ENCODE measurements at places on chromosomes 4 and X.

DNA sequence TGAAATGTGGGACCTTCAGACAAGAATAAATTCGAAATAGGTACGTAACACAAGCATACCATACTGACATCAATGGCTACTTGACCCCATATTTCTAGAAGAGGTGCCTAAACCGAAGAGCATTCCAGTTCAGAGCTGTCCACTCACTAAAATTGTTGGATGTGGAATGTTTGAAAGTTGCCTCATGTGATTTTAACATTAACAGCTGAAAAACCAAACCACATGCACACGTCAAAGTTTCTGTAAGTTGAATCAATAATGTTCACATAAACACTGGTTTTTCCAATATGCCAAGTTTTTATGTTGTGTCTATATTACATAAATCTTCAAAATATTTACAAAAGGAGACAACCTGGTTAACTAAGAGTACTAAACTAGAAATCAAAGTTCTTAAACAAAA lies 3.5 kb downstream of the UBE2D3 start:
- DNase-seq, result no peak

DNA sequence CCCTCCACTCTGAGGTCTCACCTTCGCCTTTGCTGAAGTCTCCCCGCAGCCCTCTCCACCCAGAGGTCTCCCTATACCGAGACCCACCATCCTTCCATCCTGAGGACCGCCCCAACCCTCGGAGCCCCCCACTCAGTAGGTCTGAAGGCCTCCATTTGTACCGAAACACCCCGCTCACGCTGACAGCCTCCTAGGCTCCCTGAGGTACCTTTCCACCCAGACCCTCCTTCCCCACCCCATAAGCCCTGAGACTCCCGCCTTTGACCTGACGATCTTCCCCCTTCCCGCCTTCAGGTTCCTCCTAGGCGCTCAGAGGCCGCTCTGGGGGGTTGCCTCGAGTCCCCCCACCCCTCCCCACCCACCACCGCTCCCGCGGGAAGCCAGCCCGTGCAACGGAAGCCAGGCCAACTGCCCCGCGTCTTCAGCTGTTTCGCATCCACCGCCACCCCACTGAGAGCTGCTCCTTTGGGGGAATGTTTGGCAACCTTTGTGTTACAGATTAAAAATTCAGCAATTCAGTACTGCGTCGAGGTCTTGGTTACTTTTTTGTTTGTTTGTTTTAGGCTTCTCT lies 5.0 kb downstream of the SOD3 start:
- DNase-seq, result no peak

- DNase-seq, result no peak
Observed at GRCh38 chrX:12548746-12549145, 242.5 kb upstream of the PRPS2 start.

DNA sequence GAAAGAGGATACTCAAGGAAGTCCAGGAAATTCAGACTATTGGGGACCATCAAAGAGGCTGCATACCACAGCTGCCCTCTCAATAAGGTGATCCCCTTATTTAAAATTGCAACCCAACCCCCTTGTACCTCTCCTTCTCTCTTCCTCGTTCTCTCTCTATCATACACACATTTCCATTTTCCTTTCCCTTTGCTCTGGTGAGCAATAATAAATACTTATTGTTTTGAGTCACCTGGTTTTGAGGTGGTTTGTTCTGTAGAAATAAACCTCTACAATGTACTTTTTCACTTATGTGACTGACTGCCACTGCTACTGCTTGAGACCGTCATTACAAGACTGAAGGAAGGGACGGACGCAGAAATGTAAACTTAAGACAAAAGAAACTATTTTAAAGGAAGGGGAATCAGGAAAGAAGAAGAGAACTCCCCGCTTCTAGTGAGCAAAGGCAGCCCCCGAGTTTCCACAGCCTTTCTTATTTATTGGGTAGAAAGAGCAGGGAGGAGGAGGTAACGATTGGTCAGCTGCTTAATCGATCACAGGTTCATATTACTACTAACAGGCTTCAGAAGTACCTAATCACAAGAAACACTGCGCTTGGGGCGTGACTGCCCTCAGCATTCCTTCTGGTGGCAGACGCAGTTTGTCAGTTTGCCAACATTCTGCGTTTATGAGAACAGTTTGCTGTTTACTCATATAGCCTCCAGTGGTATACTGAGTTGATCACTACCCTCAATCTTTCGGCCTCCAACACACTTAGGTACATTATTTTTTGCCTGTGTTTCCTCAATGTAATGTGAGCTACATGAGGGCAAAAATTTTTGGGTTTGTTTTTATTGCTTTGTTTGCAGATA lies 16.9 kb upstream of the TMEM165 start:
- DNase-seq, result no peak

- DNase-seq, result peak; percentile 41
Observed at GRCh38 chr4:84582988-84583875, at the start of gene CDS1. Gene CDS1, plus strand, starts transcription at chr4:84583127. Its CDS starts 275 bp downstream, at chr4:84583402.

DNA sequence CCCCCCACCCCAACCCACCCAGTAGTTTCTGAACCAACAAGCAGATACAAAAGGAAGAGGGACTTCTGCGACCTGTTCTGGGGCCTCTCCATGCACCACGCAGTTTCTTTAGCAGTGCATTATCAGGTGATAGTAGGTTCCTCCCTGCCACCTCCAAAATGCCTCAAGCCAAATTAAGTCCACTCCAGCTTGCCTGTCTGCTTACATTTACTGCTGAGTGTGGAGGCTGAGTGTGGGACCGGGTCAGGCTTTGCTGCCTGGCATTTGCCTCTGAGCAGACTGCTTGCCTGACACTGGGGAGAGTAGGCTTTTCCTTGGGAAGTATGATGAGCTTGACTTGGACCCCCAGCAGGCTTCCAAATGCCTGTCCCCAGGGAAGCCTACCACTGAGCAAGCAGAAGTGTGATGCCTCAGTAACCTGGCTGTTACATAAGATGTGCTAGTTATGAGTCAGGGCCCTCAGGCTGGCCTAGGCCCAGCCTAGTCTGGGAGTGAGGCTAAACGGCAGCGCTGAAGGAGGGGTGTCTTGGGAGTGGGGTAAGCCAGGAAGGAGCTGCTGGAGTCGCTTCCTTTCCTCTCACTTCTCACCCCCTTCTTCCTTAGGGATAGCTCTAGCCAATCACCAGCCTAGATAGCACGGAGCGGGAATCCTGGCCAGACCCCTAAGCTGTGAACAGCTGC lies 9.0 kb downstream of the TSC22D3 start:
- DNase-seq, result no peak

DNA sequence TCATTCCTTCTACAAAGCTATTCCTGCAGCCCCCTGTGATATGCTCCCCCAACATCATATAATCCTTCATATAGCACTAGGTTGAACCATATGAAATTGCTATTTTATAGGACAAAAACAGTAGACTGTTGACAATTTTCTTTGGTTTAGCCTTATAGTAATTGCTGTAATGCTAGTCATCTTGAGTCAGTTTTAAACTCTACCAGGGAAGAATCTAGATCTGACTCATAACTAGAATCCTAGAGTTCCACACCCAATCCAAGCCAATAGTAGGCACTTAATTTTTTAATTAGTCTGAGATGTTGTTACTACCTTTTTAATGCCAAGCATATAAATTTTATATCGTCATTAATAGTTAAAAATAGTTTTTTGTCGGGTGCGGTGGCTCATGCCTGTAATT lies 136.8 kb downstream of the CHRNA9 start:
- no peak for DNase-seq

- DNase-seq, result peak; percentile 55
Observed at GRCh38 chr4:10096201-10096977, 20.2 kb downstream of the WDR1 start.

GRCh38 chr4:173713026-173713425 lies 183.0 kb upstream of the HAND2 start:
- no peak for DNase-seq

DNA sequence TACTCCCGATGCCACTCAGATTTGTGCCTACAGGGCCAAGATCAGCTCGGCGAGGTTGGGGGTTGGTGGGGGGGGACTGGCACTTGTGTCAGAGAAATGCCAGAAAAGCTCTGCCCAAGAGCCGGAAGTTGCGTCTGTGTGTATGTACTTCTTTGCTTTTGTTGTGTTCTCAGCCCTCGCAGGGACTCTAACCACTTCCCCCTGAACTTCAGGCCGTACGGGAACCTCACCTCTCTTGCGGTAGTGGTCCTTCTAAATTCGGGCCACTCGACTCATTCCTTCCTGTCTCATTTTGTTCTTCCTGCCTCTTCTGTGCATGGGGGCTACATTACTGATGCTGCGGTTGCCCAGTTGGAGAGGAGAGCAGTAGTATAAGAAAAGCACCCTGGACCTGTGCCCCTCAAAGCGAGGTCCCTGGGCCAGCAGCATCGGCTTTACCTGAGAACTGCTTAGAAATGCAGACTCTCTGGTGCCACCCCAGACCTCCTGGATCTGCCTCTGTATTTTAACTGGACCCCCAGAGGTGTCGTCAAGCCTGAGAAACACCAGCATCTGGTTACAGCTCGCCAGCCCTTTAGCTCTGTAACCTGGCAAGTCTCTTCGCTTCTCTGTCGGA lies 146.3 kb upstream of the RPS6KA3 start:
- peak; percentile 22 for DNase-seq

GRCh38 chr4:101346351-101347266 lies 717 bp downstream of the PPP3CA start:
- peak; percentile 32 for DNase-seq

GRCh38 chrX:21885568-21885967 lies 29.8 kb downstream of the YY2 start:
- DNase-seq, result no peak

DNA sequence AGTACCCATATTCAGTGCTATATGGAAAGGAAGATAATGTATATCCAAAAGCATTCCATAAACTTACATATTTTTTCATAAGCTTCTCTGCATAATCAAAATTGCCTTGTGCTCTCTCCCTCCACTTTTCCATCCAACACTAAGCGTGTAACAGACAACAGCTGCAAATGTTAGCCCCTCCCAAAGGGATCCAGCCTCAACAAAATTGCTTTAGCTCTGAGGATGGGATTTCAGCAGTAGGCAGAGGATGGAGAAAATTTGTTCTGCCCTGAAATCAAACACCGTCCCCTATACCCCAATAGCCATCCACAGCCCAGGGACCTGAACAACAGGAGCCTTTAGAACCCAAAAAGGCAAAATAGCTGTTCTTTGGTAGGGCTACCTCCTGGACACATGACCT lies 28.8 kb upstream of the FGF13 start:
- no peak for DNase-seq

GRCh38 chrX:106811131-106811910 lies 8.8 kb downstream of the TBC1D8B start:
- DNase-seq, result no peak

DNA sequence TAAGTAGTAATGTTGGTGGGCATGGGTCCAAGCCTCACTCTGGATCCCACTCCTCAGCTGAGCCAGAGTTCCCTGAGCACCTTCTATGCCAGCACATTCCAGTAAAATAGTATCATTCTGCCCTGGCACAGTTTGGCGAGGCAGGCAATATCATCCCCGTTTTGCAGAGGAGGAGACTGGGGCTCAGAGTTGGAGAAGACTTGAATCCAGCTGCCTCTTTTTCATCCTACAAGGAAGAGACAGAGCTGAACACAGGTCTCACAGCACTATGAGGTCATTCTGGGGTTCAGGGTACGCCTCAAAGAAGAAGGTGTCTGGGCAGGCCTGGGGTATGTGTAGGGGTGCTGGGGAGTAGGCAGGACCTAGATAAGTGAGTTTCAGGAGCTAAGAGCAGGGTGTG lies 103.9 kb upstream of the STX18 start:
- DNase-seq, result no peak

All from T-helper 2 cell (primary cell).